ENCODE measurements at places on chromosomes 6 and 20. TPM values are rescaled to one million over a fixed set of nuclear protein-coding genes. Genes with fewer than 3 reads are reported as not detected.

Gene SLC22A16
- not detected for total RNA-seq

Gene PLEKHG1
- 24.6 TPM for total RNA-seq

Gene KIFC1
- 9.6 TPM for total RNA-seq

Gene PAK5
- total RNA-seq = 0.29 TPM

Gene SLC22A7
- total RNA-seq = not detected

Gene GFOD1
- 26.5 TPM for total RNA-seq

Gene ANKRD66
- total RNA-seq = not detected

Gene NRN1
- total RNA-seq = 6.8 TPM

Gene SLC16A10
- total RNA-seq = 0.15 TPM

Gene MROH8
- total RNA-seq = 0.95 TPM

Gene PHIP
- total RNA-seq = 19.6 TPM

Gene IL17F
- 1.4 TPM for total RNA-seq

Gene OR12D3
- total RNA-seq = not detected

Gene FAM217A
- not detected for total RNA-seq

Gene COX4I2
- total RNA-seq = 0.83 TPM

Gene MAPK13
- 92.4 TPM for total RNA-seq

Gene KCNK5
- total RNA-seq = 10.5 TPM

Gene ALDH5A1
- 7.5 TPM for total RNA-seq

Gene EPHA7
- not detected for total RNA-seq

Gene LIN28B
- not detected for total RNA-seq

Gene PXT1
- not detected for total RNA-seq

Gene GLP1R
- 0.15 TPM for total RNA-seq

Gene CALHM5
- 0.13 TPM for total RNA-seq

Gene HAO1
- not detected for total RNA-seq

Gene HLA-DPA1
- total RNA-seq = 8.7 TPM

Gene HEY2
- 1.3 TPM for total RNA-seq

Gene BNIP5
- total RNA-seq = not detected

Gene ZNF831
- total RNA-seq = 0.38 TPM

Gene HBS1L
- 44.1 TPM for total RNA-seq

Gene HTR1E
- total RNA-seq = not detected

Gene C6orf141
- 10.0 TPM for total RNA-seq

Gene SLC44A4
- 1.3 TPM for total RNA-seq

Gene CCN6
- not detected for total RNA-seq

Gene CUL7
- 7.1 TPM for total RNA-seq

Gene GNAS-AS1
- total RNA-seq = not detected

Gene GPR63
- 0.11 TPM for total RNA-seq

Gene PABPC1L
- total RNA-seq = 5.9 TPM

Gene FRMD1
- not detected for total RNA-seq

Gene PRDM13
- total RNA-seq = 0.19 TPM

Gene CNKSR3
- total RNA-seq = 18.8 TPM

Gene CRNKL1
- total RNA-seq = 18.1 TPM

Gene RAB44
- total RNA-seq = not detected

Gene BPI
- 0.26 TPM for total RNA-seq

Gene VAPB
- total RNA-seq = 12.4 TPM

Gene ACSS2
- 36.3 TPM for total RNA-seq

Gene CUTA
- total RNA-seq = 46.0 TPM

Gene GCNT2
- total RNA-seq = 7.5 TPM

Gene RCAN2
- 12.4 TPM for total RNA-seq

Gene ZNFX1
- total RNA-seq = 15.2 TPM

Gene LAMP5
- not detected for total RNA-seq

Gene SYNDIG1
- total RNA-seq = not detected

Gene KCNG1
- 5.3 TPM for total RNA-seq

Measured in esophagus squamous epithelium (tissue), 5 donors.